ENCODE measurements at places on chromosomes 12 and 14.

GRCh38 chr14:24067133-24068082 is 4.0 kb upstream of the CPNE6 start:
- no peak for DNase-seq

- no peak for DNase-seq
Measured at GRCh38 chr12:92424338-92424737, 278.5 kb upstream of the PLEKHG7 start.

DNA sequence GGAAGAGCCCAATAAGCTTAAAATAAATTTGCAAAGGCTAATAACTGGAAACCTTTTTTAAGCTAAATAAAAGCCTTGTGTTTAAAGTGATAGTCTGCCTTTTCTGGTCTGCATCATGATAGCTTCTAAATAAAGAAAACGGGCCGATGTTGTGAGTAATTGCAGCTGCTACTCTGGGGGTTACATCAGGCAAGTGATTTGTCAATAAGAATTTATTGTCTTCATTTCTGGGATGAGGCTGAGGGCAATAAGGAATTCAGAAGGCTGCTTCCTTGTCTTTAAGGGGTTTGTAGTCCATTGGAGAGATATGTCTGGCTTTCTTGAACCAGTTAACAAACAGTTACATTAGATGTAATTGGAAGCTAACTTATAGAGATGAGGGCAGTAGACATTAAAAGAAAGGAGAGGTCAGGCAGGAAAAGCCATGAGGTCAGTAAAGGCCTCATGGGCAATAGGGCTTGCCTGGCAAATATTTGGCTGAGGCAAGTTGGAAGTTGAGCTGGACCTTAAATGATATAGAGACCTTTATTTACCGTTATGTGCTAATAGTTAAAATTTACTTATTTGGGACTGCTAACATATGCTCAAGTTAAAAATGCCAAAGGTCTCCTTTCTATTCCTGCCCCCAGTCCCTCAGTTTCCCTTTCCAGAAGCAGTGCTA is 85.0 kb downstream of the CRADD start:
- no peak for DNase-seq

- DNase-seq, result no peak
Measured at GRCh38 chr14:92539875-92540274, 26.3 kb downstream of the RIN3 start.

DNA sequence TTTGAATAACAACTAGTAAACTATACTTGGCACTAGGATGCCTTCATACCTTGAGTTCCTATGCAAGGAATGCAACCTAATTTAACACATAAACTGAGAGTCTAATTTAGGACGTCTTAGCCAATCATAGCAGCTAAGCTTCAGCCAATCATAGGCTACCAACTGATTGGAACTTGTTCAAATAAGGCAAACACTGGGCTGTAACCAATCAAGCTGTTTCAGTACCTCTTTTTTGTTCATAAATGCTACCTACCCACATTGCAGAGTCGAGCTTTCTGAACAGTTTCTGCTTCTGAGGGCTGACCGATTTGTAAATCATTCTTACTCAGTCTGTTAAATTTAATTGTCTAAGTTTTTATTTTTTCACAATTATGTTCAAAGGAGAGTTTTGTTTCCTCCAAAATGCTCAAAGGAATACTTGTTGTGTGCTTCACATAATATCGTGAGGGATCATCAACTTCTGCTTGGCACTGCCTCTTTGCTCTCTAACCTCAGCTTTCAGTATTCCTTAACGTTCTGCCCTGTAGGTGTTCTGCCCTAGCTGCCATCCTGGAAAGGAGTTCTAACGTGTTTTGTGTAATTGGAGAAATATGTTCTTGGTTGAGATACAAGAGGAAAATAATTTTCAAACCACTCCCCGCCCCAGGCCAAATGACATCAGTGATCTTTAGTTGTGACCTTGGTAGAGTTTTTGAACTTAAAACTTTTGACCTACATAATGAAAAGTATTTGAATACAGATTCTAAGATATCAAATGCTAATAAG is 380.4 kb upstream of the MIS18BP1 start:
- DNase-seq, result no peak

GRCh38 chr12:6914947-6915788 is 788 bp downstream of the ENO2 start:
- DNase-seq, result no peak

GRCh38 chr14:94317259-94317658 is 5.9 kb downstream of the SERPINA6 start:
- DNase-seq, result no peak

DNA sequence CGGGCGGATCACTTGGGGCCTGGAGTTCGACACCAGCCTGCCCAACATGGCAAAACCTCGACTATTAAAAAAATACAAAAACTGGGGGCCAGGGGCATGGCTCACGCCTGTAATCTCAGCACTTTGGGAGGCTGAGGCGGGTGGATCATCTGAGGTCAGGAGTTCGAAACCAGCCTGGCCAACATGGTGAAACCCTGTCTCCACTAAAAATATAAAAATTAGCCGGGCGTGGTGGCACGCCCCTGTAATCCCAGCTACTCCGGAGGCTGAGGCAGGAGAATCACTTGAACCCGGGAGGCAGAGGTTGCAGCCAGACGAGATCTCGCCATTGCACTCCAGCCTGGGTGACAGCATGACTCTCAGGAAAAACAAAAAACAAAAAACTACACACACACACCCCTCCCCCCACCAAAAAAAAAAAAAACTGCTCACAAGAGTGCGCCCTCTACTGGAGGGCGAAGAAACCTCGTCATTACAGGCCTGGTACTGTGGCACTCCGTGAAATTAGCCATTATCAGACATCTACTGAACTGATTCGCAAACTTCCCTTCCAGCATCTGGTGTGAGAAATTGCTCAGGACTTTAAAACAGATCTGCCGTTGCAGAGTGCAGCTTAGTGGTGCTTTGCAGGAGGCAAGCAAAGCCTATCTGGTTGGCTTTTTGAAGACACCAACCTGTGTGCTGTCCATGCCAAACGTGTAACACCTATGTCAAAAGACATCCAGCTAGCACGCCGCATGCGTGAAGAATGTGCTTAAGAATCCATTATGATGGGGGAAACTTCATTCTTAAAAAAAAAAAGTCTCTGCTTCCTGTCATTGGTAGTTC is 7.7 kb downstream of the PPP1R3E start:
- peak; percentile 30 for DNase-seq

- no peak for DNase-seq
Measured at GRCh38 chr12:9133216-9133916, 17.6 kb upstream of the A2M start.

DNA sequence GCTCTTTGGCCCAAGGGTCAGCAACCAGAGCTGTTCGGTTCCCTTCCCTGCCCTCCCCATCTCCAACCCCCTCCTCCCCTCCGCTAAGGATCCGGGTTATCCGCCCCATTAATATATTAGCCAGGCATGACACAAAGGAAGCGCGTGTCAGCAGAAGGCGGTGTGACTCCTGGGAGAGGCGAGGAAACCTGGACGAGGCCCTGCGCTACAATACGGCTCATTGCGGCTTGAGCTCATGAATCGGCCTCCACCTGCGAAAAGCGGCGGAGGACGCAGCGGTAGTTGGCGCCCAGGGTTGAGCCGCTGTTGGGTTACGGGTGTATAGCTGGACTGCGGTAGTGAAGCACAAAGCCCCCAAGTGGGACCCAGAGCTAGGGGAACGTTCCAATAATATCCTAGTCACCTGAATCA is 9.9 kb downstream of the FOXA1 start:
- no peak for DNase-seq

DNA sequence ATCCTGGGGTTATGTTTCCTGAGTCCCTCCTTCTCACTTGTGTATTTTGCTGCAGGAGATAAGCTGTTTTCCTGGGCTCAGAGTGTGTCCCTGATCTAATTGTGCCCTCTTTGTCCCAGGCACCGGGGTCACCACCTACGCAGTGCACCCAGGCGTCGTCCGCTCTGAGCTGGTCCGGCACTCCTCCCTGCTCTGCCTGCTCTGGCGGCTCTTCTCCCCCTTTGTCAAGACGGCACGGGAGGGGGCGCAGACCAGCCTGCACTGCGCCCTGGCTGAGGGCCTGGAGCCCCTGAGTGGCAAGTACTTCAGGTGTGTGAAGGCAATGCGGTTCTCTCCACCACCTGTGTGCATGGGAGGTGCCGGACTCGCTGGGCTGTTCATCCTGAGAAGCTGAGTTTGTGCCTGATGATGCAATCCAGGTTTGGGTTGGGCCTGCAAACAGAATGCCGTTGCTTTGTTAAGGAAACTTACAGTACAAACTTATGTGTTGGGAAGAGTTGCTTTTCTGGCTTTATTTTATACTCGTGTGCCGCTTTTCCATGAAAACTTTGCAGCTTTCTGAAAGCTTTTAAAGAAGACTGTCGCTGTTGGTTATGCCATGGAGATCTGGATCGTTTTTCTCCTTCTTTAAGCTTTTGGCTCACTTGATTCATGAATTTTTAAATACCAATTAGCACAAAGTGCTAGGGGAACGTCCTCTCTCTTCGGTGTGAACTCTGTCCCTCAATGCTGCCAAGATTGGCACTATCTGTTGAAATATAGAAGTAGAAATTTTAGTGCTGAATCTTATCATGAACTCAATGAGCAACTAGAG is 27.6 kb downstream of the RDH12 start:
- DNase-seq, result no peak

GRCh38 chr12:42790761-42791151 is 201.2 kb upstream of the PRICKLE1 start:
- no peak for DNase-seq

- DNase-seq, result no peak
Measured at GRCh38 chr14:104075530-104076151, 9.9 kb upstream of the ASPG start.

DNA sequence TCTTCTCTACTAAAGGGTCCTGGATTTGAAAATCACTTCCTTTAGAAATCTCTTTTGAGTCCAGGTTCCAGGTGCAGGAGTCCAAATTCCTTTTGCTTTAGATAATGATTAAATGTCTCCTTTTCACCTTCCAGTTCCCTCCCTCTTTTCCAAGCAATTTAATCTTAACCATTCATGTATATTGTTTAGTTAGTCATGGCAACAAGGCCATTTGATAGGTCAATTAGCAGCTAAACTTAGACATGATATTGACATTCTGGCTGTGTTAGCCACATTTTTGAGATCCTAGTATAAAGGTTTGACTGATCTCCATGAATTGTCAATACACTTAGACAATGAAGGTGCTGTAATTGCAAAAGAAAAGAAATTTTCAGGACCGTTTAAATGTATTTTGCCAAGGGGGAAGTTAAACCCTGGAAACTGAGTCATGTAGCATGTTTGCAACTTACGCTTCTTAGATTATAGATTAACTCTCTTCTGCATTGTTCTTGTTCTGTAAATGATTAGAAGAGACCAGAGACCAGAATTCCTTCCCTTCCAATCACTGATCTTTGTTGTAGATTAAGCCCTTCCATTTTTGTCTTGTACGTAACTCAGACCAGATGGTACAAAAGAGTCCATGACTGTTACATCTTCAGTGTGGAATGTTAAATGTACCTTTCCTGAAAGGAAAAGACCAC is 12.4 kb upstream of the C12orf75 start:
- DNase-seq, result no peak
